ENCODE measurements at places on chromosomes 4 and X. TPM values are rescaled to one million over a fixed set of nuclear protein-coding genes. Genes with fewer than 3 reads are reported as not detected.

GRCh38 chrX:720825-721224 is 90.2 kb downstream of the SHOX start:
- no peak for DNase-seq

The HHIP gene
- total RNA-seq = 2.5 TPM

DNA sequence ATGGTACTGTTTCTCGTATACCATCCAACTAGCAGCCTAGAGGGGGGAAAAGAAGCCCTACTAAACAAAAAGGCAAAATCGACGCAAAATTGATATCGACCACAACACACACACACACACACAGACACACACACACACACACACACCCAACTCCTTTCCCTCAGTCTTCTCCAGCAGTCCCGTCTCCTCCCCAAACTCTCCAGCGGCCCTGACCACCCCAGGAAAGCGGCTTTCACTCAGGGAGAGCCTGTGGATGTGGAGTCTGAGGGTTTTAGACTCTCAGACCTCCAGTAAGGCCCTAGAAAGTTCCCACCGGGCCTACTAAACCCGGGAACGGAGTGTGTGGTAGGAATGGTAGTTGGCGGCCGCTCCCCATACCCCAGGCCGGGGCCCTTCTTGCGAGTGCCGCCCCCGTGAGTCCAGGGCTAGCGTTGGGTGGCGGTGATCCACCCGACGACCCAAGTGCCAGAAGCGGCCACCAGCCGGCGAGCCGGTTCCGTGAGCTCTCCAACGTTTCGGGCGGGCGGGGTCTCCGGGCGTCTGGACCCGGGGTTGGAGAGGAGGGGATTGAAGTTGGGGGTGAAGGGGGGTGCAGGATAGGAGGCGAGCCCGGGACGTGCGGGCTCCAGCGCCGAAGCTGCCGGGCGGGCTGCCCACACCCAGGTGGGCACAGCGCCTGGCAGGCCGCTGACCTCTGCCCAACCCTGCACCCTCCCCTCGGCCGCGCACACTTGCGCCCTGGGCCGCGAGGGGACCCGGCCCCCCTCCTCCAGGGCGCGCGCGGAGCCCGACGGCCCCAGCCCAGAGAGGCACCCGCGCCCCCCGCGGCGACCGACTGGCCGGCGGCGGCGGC is 13.7 kb downstream of the ARX start:
- DNase-seq = no peak

- DNase-seq = no peak
Observed at GRCh38 chr4:181807771-181808170, 435.4 kb upstream of the TENM3 start.

DNA sequence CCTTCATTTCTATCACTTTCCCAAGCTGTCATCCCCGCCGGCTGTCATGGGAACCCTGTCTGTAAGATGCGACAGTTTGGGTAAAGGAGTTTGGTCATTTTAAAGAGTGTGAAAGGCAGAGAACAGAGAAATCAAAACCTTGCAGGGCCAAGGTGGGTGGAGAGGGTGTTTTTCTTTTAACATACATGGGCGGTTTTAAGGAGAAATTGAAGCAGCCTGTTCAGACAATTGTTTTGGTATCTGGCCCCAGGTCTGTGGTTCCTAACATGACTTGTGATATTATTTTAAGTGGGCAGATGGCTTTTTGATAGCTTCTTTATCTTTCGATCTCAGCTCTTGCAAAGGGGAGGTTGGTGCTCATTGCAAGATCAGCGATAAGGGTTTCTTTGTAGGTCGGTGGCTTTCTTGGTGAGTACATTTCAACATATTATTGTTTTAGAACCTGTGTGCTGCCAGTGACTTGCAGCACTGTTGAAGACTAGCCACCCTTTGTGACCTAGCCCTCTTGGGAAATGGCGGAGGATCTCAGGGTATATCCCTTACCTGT is 3.7 kb downstream of the PPP1R3F start:
- no peak for DNase-seq

- DNase-seq = peak; percentile 3
Observed at GRCh38 chrX:11998944-11999343, 139.3 kb upstream of the FRMPD4 start.

GRCh38 chr4:6794189-6794588 is 11.7 kb downstream of the KIAA0232 start:
- DNase-seq = no peak

The NOP14 gene
- 29.9 TPM for total RNA-seq

DNA sequence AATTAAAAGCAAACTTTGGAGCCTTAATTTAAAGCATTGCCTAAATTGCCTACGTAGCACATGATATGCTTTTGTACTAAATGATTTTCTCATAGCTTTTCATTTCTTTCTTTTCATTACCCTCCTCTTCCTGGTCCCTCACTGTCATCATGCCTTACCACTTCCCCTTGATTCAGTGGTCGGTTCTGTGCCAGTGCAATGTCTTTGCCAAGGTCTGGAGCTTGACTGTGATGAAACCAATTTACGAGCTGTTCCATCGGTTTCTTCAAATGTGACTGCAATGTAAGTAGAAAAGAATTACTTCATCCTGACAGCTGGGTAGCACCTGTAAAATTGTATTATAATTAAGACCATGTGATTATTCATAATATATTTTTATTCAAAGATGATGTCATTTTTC is 72.5 kb downstream of the C4orf46 start:
- DNase-seq = no peak

- no peak for DNase-seq
Observed at GRCh38 chrX:136870064-136870463, 10.5 kb downstream of the RBMX start.

DNA sequence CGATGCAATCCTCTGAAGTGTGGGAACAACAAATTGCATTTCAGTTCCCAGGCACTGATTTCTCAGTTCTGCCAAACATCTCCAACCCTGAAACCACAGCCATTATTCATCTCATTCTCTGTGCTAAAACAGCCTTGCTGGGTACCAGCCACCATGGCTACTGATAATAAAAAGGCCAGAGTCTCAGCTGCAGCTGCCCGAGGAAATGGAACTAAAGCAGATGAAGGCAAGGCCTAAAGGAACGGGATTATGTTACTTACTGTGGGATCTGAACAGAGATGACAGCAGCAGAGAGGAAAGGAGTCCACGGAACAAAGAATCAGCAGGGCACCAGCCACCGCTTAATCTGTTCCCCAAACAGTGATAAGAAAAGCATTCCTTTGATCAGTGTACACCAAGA is 155.7 kb downstream of the PAPSS1 start:
- no peak for DNase-seq

GRCh38 chr4:151469970-151470369 is 61.0 kb downstream of the FHIP1A start:
- DNase-seq = no peak

The MYOZ2 gene
- not detected for total RNA-seq

- no peak for DNase-seq
Observed at GRCh38 chrX:128929271-128930057, 593.8 kb downstream of the SMARCA1 start.

DNA sequence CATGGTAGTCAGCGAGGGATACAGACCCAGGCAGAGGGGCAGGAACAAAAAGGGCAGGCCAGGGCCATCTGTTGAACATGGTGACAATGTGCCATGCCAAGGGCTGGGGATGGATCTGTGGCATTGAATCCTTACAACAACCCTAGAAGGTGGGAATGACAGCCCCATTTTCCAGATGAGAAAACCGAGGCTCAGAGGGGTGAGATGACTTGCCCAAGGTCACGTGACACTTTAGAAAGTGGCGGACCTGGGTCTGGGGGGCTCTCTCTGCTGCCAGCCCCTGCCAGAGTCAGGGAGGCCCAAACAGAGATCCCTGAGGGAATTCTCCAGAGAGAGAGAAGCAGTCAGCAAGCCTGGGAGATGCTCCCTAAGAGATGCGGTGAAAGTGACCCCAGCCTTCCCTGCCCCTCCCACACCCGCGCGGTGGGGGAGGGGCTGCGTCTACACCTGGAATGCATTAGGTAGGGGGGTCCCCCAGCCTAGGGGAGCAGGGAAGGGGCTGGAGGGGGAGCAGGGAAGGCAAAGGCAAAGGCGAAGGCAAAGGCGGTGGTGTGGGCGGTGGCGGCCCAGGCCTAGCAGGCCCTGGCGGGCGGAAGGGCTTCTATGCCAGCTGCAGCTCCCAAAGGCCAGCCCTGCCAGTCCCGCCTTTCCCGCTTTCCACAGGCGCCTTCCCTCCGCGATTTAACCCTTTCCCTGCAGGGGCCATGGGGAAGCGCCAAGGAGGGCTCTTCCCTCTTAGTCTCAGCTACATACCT is 13.0 kb downstream of the FGD1 start:
- DNase-seq = peak; percentile 59

- no peak for DNase-seq
Observed at GRCh38 chr4:28251831-28252230, 1391.2 kb downstream of the STIM2 start.

DNA sequence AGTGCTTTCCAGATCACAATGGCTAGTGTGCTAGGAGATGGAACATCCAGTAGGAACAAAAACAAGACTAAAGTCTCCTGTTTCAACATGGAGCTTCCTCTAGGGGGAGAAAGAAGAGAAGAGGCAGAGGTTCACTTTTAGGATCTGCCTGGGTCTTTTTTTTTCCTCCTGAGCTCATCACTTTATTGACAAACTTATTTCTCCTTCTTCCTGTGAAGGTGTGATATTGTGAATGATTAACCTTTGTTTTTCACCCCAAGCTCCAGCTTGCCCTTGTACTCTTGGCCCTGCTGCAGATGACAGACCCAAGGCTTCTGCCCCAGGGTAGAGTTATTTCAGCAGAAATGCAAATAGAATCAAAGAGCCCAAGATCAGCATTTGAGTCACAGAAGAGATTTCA is 13.5 kb downstream of the PAGE4 start:
- DNase-seq = no peak

GRCh38 chr4:16663732-16664131 is 234.7 kb downstream of the LDB2 start:
- DNase-seq = no peak

The FGFR3 gene
- 17.4 TPM for total RNA-seq

DNA sequence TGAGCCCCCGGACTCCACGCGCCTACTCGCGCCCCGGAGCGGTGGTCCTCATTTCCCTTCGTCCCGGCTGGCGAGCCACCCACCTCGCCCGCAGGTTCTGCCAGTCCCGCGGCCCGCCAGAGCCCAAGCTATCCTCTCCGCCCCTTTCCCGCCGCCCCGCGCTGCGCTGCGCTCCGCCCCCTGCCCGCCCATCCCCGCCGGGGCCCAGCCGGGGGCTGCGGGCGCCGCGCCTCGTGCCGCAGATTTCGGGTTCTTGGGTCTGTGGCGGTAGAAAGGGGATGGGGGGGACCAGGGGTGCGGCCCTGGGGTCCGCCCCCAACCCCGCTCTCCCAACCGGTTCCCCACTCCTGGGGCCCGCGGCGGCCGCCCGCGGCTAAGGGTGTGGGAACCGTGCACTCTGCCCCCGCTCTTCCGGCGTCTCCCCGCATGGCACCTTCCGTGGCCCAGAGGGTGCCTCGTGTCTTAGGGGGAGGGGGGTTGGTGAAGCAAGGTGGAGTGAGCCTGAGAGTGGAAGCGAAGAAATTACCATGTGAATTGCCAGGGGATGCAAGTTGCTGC is 650.8 kb upstream of the DIPK2B start:
- peak; percentile 83 for DNase-seq

The OTC gene
- not detected for total RNA-seq

All from GM23338 (cell line).